ENCODE measurements at places on chromosomes 5 and 9. TPM values are rescaled to one million over a fixed set of nuclear protein-coding genes. Genes with fewer than 3 reads are reported as not detected.

- DNase-seq, result no peak
Observed at GRCh38 chr5:72480841-72481240, 26.4 kb downstream of the ZNF366 start.

DNA sequence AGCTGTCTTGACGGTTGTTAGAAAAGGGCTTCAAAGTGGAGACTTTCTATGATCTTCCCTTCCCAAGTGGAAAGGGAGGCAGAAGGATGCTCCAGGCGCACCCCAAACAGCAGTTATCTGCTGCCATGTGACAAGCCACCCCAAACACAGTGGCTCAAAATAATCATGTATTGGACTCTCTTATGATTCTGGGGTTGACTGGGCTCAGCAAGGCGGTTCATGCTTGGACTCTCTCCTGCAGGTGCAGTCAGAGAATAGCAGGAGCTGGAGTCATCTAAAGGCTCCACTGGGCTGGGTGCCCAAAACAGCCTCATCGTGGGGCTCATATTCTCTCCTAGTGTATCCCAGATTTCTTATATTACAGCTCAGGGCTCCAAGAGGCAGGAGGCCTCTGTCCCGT, 177.6 kb upstream of the IER5L start:
- DNase-seq, result no peak

- DNase-seq, result no peak
Observed at GRCh38 chr5:178762960-178763359, 32.5 kb upstream of the ZNF354A start.

NIPAL4 gene
- not detected for total RNA-seq

PHF24 gene
- not detected for total RNA-seq

- no peak for DNase-seq
Observed at GRCh38 chr5:112846556-112846955, 14.5 kb upstream of the SRP19 start.

- DNase-seq, result peak; percentile 72
Observed at GRCh38 chr5:56039985-56040384, 45.2 kb upstream of the IL6ST start.

C6 gene
- total RNA-seq, result not detected

GRCh38 chr9:69759421-69760277, at the start of gene PTAR1:
TSS of gene PTAR1 (minus strand) at chr9:69760011. CDS start at chr9:69759938, 73 bp downstream.
- peak; percentile 90 for DNase-seq

DNA sequence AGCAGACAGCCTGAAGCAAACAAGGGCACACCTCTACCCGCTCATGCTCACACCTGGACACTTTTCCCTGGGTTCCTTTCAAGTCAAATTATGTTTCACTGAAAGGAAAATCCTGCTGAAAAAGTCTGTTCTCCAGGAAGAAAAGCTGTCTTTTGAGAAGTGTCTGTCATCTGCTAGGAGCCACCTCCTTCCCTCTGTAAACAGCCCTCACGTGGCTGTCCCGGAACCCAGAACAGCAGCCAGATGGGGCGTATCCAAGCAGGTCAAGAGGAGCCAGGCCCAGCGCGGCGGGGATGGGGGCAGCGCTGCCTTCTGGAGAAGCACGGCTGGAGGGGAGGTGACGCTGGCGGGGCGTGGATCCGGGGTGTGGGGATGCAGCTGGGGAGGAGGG, at the start of gene PNPLA7:
Gene PNPLA7, minus strand, starts transcription at position 172 of the 391 bp plus-strand sequence. CDS start 205 bp downstream, outside the sequence.
- peak; percentile 62 for DNase-seq

- DNase-seq, result peak; percentile 37
Observed at GRCh38 chr9:3224931-3225330, 300.9 kb downstream of the RFX3 start.

PCDHA1 gene
- not detected for total RNA-seq

GPR151 gene
- not detected for total RNA-seq

GRIN3A gene
- total RNA-seq, result not detected

DNA sequence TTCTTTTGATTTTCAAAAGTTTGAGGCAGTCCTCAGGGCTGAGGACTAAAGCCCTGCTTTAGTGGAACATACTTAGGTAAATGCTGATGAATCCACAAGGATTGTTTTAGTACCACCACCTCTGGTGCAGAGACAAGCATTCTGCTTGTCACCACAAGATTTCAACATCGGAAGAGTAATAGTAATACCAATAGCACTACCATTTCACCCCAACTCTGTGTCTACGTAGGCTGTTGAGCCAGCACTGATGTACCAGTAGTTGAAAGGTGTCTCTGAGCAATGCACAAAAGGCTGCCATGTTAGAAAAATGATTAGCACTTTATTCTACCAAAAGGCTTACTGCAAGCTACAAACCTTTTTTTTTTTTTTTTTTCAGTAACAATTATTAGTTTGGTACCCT, 213.2 kb upstream of the SLC24A2 start:
- DNase-seq, result no peak

DNA sequence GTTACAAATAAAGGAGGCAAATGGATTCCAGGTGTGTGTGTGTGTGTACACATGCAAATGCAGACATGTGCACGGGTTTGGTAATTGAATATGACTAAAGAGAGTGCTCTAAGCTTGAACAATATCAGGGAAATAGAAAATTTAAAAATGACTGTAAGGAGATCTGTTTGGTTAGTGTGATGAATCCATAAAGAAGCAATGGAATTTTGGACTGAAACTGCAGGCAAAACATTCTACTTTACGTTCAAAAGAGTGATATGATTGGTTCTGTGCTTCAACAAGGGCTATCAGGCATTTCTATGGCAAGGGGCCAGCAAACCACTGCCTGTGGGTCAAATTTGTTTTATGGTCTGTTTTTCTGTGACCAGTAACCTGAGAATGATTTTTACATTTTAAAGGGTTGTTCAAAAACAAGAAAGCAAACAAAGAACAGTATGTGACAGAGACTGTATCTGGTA, 332.8 kb upstream of the KLF9 start:
- DNase-seq, result no peak

GRCh38 chr5:107779437-107779836, 108.7 kb upstream of the EFNA5 start:
- no peak for DNase-seq

PGM5 gene
- 1.9 TPM for total RNA-seq

KCTD16 gene
- 0.49 TPM for total RNA-seq

DNA sequence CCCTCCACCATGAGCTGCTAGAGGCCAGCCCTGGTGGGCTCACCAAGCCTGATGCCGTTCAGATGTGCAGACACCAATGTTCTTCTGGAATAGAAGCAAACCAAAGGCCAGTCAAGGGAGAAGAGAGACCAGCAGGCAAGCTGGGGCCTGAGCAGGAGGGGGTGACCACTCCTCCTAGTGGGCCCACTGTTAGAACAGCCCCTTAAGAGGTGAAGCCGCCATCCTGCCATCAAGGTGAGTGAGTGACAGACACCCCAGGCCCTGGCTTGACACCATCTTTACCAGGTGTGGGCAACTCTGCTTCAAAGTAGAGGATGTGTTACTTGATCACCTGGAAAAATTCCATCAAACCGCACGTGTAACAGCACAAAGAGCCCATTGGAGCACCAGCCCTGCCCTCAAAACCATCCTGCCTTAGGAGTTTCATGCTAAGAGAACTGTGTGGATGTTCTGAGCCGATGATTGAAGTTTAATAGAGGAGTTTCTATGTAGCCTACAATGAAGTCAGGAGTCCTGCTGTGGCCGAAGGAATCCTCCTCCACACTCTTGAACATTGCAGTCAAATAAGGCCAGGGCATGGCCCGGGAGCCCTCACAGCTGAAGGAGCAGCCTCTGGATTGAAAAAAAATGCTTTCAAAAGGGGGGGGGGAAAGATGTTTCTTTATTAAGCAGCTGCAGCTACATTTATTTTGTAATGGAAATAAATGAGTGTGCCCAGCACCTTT, 20.8 kb downstream of the AMBP start:
- DNase-seq, result no peak

GRCh38 chr5:82636591-82636990, 358.4 kb upstream of the RPS23 start:
- DNase-seq, result no peak

DNA sequence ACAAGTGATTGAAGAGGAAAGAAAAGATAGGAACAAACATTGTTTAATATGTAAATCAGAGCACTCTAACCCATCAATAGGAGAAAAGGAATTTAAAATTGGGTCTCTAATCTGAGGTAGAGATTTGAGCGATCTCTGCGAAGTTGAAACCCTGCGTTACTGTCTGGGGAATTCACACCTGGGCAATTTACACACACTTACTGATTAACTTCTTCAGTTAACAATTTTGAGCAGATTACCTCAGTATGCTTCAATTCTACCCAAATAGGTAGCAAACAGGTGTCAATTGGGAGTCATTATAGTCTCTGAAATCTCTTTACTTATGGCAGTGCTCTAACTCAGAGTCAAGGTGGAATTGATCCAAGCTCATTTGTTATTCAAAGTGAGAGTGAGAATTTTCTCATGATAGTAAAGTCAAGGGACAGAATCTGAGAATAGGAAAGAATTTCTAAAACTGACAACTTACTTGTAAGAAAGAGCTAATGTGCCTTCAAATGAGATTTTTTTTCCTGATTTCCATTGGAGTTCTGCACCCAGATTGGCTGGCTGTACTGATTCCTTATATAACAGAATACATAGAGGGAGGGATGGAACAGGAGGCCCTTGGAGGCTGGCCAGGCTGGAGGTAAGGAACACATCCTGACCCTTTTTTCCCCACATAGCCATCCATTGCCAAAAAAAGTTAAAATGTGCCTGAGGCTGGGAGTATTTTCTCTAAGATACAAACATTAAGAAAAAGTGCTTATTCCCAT, 27.1 kb upstream of the IFNA14 start:
- DNase-seq, result no peak
